Thymus (tissue), 14 donors: ENCODE measurements at places on chromosomes 2 and 18.

DNA sequence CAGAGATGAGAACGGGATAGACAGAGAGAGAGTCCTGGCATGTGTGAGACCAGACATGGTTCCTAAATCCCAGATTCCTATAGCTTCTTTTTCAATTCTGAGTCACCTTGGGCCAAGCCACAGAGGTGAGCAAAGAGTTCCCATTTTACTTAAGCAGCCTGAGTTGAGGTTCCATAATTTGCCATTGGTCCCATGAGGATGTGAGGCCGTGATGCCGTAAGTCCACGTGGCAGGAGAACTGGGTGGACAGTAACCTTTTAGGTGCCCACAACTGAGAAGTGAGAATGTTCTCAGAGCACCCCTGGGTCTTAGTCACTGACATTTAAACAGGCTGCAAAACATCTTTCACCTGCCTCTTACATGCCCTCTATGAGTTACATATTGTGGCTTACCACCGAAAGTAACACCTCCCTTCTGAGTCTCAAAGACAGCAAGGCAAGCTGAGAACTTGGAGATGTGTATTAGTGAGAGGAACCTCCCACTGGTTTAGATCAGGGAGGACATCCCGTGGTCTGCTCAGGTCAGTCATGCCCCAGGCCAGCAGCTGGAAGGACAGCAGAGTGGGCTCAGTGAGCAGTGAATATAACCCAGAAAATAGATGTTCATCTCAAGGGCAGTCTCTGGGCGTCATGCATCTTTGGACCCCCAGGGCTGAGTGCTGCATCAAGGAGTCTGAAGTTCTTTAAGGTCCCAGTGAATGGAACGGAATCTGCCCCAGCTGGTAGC is 127.9 kb upstream of the LGALSL start:
- peak; percentile 53 for DNase-seq

DNA sequence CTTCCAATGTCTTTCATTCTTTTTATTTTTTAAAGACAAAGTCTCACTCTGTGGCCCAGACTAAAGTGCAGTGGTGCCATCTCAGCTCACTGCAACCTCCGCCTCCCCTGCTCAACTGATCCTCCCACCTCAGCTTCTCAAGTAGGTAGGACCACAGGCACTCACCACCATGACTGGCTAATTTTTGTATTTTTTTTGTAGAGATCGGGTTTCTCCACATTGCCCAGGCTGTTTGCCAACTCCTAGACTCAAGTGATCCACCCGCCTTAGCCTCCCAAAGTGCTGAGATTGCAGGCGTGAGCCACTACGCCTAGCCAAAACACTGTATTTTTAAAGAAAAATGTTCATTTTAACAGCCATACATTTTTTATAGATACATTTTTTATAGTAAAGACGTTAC is 12.7 kb downstream of the GCKR start:
- no peak for DNase-seq

- no peak for DNase-seq
These were observed 343.8 kb upstream of the MYT1L start for GRCh38 chr2:2674831-2675230.

GRCh38 chr2:53655256-53655655 is 112.3 kb upstream of the CHAC2 start:
- no peak for DNase-seq

DNA sequence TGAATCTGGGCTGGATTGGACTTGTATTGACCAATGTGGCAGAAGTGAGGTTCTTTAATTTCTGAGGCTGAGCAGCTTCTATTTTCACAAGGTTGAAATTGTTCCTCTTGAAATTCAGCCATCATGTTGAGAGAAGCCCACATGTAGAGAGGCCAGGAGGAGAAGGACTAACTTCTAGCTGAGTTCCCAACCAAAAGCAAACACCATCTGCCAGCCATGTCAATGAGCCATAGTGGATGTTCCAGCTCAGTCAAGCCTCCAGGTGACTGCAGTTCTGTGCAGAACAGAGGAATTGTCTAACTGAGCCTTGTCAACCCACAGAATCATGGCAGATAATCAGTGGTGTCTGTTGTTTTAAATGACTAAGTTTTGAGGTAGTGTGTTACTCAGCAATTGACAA is 110.6 kb upstream of the ACVR1 start:
- no peak for DNase-seq

DNA sequence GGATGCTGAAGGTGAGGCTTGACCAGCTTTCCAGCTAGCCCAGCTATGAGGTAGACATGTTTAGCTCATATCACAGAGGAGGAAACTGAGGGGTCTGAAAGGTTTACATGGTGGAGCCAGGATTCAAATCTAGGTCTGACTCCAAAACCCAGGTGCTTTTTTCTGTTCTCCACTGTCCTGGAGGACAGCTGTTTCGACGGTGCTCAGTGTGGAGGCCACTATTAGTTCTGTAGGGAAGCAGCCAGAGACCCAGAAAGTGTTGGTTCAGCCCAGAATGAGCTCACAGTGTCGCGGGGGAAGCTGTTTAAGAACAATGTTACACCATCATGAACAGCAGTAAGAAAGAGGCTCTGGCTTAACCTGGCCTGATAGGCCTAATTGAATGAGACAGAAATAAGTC is 11.1 kb downstream of the PROC start:
- no peak for DNase-seq

DNA sequence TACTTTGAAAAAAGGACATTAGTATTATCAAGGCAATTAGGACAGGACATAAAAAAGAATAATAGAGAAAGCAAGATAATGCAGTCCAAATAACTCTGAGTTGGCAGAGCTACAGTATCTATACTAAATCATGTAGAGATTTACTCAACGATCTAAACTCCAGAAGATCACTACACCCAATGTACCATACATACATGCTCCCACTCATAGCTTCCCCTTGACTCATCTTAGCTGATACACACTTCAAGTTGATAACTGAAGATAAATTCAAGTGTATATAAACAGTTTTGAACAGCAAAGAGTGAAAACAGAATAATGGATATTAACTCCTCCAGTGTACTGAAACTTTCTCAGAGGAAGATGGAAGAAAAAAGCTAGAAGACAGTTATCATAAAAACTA is 78.5 kb downstream of the SESTD1 start:
- no peak for DNase-seq

DNA sequence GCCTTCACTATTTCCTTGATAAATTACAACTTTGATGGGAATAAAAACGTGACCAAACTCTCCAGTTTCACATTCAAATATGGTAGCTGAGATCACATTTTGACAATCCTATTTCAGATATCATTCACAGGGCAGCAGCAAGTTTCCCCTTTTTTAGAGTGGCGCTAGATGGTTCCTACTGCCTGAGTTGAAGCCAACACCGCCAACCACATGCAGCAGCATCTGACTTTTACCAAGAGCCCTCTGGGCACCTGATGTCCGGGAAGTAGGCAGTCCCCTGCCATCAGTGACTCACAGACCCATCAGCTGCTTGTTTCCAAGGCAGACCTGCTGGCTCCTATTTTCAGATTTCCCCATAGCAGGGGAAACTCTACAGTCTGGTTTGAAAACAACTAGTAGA is 4.0 kb upstream of the MREG start:
- no peak for DNase-seq

DNA sequence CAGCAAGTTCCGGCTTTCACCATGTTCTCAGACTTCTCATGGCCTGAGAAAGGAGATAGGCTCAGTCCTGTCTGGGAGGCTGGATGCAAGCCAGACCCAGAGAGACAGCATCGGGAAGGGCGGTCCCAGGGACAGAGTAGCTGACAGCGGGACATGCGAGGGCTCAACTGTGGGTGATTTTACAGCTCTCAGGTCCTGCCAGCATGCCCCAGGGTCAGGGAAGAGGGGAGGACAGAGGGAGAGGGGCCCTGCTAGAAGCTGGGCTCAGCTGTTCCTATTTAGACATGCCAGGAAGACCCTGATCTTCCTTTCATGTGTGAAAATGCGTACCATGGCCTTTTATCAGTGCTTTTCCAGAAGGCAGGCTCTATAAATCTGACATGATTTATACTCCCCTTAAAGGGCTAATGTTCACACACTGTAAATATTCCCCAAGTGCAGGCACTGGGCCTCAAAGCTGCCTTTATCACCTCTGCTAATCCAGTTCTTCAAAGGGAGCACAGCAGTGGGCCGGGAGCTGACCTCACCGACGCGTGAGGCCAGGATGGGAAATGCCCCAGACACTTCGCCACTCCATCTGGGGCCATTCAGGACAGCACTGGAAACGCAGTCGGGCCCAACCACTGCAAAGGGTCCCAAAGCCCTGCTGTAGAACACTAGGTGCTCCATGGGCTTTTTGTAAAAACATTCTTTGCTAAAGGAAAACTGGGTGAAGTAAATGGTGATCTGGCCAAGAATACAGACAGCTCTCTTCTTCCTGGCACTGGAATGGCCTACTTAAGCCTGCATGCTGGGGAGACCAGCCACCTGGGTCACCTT is 96.1 kb upstream of the LMAN1 start:
- DNase-seq: no peak

DNA sequence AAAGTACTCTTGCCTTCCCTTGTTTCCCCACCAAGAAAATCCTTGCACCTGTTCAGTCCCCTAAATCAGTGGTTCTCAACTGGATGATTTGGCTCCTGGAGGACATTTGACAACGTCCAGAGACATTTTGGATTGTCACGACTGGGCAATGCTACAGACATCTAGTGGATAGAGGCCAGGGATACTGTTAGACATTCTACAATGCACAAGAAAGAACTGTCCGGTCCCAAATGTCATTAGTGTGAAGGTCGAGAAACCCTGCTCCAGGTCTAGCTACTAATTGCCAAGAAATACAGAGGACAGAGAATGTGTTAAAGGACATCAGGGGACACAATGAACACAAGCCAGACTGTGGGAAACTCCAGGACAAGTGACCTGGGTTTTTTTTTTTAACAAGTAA is 60.0 kb downstream of the LRP2 start:
- DNase-seq: no peak

- DNase-seq: no peak
These were observed 141.9 kb downstream of the ANKRD44 start for GRCh38 chr2:197168705-197169104.

- no peak for DNase-seq
These were observed 20.1 kb downstream of the ZAP70 start for GRCh38 chr2:97733341-97734035.
